T-helper 1 cell (primary cell): ENCODE measurements at places on chromosomes 11 and 22.

DNA sequence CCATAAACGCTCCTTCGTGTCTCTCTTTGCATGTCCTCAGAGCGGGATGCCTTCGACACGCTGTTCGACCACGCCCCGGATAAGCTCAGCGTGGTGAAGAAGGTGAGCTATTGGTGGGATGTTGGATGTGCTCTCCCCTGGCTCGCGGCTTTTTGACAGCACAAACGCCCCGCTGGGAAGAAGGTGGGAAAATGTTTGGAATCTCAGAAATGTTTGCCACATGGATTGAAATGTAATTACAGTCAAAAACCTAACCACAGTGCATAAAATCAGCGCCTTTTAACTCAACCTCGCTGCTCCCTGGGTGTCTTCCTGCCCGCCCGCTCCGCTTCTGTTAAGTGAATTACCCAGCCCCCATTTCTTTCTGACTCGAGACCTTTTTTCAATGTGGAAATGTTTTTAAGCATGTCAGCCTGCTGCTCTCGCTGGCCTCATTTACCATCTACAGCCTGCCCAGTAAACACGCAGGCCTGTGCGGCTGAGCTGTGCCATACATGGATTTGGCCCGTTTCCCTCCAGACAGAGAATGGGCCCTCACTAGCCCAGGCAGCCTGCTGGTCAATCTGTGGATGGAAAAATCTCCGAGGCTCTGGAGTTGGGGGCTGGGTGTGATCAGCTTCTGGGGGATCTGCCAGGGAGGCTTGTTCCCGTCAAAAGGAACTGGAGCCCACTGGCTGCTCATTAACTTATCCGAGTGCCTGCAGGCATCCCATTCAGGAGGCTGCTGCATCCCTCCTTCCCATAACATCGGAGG, 32.7 kb upstream of the PARVG start:
- no peak for DNase-seq

GRCh38 chr11:93986716-93987115, 34.4 kb upstream of the HEPHL1 start:
- no peak for DNase-seq

DNA sequence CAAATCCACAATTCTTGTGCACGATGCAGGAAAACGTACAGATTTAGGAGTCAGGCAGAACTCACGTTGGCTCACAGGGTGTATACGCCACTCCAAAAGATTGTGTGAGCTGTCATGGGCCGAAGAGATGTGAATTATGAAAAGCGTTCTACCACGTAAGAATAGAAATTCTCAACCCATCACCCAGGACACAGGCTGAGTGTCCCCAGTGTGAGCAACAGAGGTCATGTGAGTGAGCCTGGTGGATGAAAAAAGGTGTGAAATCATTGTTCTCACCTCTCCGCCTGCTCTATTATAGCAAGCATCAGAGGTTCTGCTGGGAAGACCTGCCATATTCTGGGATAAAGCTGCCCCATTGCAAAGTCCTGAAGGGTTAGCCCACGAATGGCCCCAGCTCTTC, 235.0 kb downstream of the MN1 start:
- no peak for DNase-seq

DNA sequence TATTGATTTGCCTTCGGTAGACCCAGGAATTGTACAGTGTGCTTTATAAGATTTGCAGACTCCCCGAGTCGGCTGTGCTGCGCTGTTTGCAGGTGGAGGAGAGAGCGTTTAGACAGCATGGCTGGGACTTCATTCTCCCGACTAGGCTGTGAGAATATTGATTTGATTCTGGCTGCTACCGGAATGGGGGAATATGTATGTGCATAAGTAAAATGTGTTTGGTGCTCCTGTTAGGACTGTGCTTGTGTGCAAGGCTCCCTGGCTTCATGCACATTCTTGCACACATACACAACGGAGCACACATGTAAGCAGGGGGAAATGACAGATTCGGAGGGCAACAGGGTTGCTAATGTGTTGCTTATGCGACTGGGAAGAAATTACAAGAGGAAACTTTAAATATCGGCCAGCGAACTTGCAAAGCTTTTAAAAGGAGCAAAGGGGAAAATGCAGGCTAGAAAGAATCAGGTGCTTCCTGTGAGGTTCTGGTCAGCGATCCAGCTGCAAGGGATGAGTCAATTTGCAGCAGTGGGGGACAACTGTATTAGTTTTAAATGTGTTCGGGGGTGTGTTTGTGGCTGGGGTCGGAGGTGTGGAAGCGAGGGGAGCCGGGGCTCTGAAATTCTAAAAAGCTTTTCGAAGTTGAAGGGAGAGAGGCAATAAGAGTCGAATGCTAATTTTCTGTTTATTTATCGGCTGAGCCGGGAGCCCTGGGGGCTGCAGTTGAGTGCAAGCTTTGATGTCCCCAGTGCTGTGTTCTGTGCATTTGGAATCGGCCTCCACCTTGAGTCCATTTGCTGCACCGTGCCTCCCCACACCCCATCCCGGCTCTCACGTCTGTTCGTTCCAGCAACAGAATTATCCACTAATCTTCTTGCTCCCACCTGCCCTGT, 731 bp downstream of the NTM start:
- no peak for DNase-seq

DNA sequence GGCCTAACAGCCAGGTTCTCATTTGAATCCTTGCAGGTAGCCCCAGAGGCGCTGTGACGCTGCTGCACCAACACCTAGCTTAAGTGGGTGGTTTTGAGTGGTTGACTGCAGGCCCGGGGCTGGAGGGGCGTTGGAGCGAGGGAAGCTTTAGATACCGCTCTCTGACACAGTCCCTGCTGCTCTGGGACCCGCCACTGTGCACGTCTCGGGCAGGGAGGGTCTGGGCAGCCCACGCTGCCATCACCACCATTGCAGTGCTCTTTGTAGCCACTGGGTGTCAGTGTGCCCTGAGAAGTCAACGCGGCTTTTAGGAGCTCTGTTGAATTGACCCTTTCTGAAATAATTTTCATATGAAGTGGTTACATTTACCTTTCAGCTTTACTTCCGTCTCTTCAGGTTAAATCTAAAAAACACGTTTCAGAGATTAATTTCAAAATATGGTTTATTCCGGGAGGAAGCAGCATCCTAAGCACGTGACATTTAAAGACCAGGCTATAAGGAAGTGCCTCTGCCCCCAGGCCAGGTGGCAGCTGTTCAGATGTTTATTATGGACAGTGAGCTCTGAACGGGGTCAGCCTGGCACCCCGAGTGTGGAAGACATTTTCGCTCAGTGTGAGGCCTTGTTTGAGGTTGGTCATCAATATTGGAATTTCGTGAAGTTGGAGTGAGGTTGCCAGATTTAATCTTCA, 30.9 kb upstream of the PARVB start:
- peak; percentile 30 for DNase-seq

- DNase-seq, result no peak
Measured at GRCh38 chr11:112565551-112565950, 304.9 kb upstream of the PLET1 start.

GRCh38 chr11:10023212-10023611, 270.8 kb downstream of the SBF2 start:
- DNase-seq, result no peak

DNA sequence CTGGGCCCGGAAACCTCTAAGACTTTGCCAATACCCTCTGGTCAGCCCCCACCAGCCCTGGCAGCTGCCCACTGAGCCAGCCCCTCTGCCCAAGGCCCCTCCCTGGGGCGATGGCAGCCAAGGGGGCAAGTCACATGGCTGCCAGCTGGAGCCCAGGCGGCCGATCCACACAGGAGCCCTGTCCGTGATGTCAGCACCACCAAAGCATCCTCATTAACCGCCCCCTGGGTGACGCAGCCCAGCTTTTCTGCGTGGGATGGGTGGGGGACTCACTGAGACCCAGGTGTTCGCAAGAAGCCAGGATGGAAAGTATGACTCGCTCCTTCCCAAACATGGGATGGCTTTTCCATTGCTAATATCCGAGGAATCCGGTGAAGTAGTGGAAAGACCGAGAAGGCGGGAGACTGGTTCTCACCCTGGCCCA, 46.6 kb upstream of the WNT7B start:
- DNase-seq, result no peak

DNA sequence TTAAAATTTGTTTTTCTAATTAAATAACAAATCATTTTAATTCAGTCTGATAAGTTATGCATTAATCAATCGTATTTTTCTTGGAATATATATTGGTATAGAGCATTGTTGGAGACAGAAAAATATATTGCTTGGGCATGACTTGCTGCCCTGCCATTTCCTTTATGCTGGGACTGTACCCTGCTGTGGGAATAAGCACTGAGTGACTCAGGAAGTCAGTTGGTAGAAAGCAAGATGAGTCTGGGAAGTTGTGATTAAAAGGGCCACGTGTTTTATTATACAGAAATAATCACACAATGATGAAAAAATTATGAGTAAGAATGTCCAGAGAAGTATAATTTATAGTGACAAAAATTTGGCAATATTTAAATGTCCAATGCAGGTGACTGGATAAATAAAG, 139.5 kb downstream of the KIF18A start:
- no peak for DNase-seq

DNA sequence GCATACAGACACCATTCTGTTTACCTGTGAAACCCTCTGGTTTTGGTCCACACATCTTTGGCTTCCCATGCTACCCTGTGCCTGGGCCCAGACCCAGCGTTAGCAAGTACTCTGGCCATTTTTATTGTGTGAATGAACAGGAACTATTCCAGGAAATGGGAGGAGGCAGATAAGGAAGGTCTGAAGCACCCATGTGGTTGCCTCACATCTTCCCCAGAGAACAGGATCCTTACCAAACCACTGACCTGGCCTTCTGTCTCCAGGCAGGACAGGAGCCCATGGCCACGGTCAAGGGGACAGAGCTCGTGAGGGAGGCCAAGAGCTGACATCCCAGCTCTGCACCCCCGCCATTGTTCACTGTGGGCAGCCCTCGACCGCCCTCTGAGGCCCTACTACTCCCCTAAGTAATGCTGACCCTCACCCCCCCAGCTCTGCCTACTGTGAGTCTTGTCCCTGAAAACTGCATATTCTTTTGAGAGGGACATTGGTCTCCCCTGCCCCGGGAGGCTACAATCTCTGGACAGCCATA, 97.7 kb upstream of the TP53I11 start:
- DNase-seq, result no peak

GRCh38 chr11:26188554-26188953, 143.4 kb upstream of the ANO3 start:
- no peak for DNase-seq

- no peak for DNase-seq
Measured at GRCh38 chr11:975827-976226, 50.2 kb downstream of the AP2A2 start.

- DNase-seq, result no peak
Measured at GRCh38 chr11:78533399-78533798, 41.3 kb downstream of the NARS2 start.

- peak; percentile 39 for DNase-seq
Measured at GRCh38 chr11:60193687-60194433, 11.0 kb upstream of the MS4A6A start.
